ENCODE measurements at places on chromosomes 7 and 10.

DNA sequence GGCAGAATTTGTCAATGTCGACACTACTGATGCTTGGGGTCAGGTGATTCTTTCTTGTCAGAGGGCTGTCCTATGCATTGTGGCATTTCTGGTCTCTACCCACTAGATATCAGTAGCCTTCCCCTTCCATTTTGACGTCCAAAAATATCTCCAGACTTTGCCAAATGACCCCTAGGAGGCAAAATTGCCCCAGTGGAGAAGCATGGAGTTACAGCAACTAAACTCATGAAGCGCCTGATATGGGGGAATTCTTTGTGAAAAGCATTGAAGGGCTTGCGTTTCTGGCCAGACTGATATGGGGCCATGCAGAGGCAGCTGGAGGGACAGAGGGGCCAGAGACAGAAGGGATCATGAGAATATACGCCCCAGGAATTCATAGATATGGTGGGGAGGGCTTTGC, 43.6 kb downstream of the ADRB1 start:
- no peak for DNase-seq

DNA sequence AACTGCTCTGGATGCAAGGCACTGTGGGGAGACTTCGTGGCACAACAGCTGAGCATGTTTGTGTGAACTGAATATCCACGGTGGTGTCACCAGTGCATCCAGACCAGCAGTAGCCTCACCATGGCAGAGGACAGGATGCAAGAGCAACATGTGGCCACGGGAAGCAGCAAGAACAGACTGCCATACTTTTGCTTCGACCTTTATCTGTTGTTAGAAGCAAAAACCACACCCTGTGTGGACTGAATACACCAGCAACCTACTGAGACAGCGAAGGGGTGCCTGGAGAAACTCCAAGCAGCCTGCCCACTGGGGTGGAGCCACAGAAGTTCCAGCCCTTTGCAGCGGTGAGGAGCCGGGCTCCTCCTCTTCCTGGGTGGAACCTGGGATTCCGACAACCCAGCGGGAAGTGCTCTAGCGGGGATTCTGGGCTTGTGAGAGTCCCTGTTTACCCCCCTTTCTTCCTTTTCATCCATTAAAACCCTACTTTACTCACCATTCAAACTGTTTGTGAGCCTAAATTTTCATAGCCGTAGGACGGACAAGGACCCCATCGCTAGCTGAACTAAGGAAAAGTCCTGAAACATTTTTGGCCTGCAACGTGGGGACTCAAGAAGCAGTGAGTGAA, 584.9 kb downstream of the GRM8 start:
- DNase-seq, result no peak

- DNase-seq, result no peak
Measured at GRCh38 chr7:128000854-128001265, 30.4 kb downstream of the LRRC4 start.

GRCh38 chr10:126561921-126562680, 108.4 kb downstream of the C10orf90 start:
- no peak for DNase-seq

DNA sequence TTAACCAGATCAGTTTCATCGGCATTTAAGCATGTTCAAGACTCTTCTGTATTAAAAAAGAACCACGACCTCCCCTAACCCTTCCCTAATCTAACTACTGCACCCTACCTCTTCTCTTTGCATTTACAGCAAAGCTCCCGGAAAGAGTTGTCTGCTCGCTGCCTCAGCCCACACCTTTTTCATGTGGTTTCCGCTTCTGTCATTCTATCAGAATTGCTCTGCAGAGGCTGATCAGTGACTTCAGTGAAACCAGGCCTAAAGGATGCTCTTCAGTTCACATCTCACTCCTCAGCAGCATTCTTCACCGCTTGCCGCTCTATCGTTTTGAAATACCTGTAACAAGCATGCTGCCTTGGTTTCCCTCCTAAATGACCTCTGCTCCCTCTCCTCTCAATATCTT, 160.9 kb downstream of the SDK1 start:
- peak; percentile 71 for DNase-seq

- DNase-seq, result no peak
Measured at GRCh38 chr7:24932389-24932788, 47.6 kb downstream of the OSBPL3 start.

GRCh38 chr7:99308461-99309074, 17.1 kb upstream of the ARPC1A start:
- DNase-seq, result no peak

- no peak for DNase-seq
Measured at GRCh38 chr10:30045961-30046360, 13.4 kb downstream of the JCAD start.

GRCh38 chr7:143987513-143987912, 12.6 kb upstream of the OR6B1 start:
- no peak for DNase-seq

GRCh38 chr10:11993834-11994468, 48.7 kb downstream of the UPF2 start:
- DNase-seq, result no peak

DNA sequence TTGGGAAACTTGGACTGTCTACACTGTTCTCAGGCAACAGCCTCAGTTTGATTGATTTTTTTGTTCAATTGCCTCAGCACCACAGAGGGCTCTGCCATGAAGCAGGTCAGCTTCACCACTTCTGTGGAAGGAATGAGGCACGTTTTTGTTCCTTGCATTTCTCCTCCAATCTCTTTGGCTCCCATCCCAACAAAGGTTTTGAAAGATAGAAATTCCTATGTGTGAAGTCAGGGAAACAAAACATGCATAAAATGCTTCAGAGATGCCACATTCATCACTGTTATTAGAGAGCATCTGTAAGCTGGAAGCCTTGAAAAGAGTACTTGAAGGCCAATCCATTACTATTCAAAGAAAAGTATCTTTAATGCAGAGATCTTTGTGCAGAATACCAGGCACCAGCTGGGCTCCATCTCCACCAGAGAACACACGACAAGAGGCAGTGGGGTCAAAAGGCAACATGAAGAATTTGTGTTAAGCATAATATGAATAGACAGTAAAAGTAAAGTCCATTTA, 249.1 kb upstream of the LYZL1 start:
- DNase-seq, result no peak

DNA sequence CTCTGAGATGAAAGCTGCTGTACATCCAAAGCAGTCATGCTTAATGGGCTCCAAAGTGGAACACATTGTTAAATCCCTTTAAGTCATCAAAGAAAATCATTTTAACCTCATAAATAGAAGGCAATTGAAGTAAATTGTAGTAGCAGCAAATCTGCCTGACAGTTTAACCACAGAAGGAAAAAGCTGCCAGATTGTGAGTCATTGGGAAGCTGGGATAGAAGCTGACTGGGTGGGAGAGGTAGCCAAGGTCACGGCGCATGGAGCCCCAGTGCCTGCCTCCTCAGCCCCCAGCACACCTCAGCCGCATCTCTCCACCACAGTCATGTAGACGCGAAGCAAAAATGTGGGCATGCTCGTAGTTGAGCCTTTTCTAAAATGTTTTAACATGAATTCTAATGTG, 44.0 kb downstream of the TARP start:
- no peak for DNase-seq

DNA sequence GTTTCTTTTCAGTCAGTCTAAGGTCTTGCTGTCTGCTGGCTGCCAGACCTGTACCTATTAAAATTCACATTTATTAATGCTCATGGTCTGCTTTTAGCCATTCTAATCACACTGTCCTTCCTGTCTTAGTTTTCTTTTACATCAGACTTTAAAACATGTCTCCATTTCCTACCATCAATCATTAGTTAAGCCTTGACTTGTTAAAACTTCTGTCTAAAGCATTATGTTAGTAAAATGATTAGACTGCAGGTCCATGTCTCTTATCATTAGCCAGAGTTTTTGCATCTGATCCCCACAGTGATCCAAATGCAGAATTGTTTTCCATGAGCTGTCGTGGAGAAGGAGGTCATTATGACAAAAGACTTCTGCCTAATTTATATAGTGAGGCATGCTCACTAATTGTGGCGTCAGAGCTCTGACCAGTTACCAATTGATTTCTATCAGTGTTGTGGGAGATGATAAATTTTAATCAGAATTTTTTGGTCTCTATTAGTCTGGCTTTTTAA, 226.5 kb downstream of the DKK1 start:
- no peak for DNase-seq

DNA sequence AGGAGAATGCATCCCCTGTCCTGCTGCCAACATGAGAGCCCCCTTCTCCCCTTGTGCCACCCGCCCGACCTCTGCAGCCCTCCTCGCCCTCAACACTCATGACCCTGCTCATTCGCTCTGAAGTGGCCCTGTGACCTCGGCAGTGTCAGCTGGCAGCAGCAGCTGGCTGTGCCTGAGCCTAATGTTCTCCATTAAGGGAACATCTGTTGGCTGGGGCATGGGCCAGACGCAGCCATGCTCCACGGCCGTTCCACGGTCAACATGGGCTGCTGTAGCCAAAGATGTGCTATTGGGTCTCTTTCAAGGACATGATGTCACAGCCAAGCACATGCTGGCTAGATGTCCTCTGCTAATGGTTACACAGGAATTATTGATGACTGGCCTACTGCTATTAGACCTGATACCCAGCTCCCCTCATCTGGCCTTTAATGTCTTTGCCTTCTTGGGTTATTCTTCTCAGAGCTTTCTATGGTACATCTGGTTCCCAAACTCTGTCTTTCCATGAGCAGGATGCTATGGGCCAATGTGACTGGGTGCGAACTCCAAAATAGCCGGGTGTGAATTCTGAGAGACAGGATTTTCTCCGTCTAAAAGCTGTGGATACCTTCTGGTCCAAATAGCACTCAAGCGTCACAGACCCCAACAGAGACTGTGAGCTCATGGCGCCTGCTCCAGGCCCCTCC, 22.4 kb downstream of the ADCYAP1R1 start:
- DNase-seq, result no peak

- DNase-seq, result no peak
Measured at GRCh38 chr7:139972029-139972428, 90.7 kb downstream of the PARP12 start.

DNA sequence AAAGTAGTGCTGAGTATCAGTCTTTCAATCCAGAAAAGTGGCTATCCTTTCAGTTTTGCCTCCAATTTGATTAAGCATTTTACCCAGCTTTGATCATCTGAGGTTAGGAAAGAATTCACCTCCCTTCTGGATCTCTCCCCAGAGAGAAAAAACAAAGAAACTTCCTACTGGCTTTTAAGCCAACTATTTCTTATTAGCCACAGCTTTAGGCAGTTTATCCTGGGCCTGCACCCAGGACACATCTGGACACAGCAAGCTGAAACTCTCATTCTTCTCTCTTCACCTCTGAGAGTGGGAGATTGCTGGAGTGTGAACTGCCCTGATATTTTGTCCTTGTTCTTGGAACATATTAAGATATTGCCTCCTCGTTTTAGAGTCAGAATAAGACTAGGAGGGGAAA, 43.5 kb upstream of the LSM8 start:
- no peak for DNase-seq

- no peak for DNase-seq
Measured at GRCh38 chr10:28801869-28802268, 124.5 kb downstream of the BAMBI start.

DNA sequence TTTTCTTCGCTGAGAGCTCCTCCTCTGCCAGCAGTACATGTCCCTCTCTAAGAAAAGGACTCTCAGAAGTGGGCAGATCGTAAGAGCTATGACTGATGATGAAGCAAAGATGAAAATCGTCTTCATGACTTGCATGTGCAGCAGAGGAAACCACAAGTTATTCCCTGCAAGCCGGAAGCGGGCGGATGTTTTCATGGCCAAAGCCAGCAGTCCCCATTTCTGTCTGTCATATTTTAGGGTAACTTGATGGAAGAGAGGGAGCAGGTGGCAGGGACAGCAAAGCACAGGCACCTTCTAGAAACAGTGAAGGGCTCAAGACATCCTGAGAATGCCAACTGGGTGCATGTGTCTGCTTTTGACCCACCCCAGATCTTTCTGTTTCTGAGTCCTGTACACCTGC, 19.9 kb downstream of the KLF6 start:
- DNase-seq, result peak; percentile 73

- DNase-seq, result no peak
Measured at GRCh38 chr10:71029907-71030306, 141.5 kb upstream of the PCBD1 start.

DNA sequence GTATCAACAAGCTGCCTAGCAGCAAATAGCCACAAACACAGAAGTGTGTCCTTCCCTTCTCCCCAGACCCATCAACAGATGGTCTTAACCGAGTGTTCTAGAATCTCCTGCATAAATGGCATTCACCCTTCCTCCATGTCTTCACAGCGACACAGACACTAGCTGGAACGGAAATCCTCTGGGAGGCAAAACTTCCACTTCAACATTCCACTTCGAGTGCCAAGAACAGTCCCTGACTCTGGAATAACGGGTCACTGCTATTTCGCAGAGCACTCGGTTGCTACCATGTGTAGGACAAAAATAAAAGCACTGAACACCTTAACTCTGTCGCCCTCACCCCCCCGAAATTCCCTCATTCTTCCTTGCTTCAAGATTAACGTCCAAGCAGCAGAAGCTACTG, 65.1 kb downstream of the SFMBT2 start:
- no peak for DNase-seq

- DNase-seq, result no peak
Measured at GRCh38 chr10:127293640-127294039, 97.2 kb upstream of the INSYN2A start.

DNA sequence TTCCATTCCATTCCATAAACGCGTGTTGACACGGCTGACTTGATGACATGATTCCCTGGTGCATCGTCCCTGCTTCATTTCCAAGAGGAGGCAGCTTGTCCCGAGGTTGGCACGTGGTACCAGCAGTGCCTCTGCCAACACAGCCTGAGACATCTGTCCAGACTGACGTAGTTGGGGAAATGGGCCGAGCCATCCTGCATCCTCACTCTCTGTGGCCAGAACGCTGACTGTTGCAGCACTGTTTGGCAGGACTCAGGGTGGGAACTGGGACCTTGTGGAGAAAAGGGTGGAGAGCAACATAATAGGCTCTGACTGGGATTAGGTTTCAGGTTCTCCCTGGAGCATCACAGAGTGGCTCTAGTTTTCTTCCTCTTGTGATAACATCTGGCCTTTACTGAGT, 118.6 kb upstream of the BTBD16 start:
- DNase-seq, result no peak

DNA sequence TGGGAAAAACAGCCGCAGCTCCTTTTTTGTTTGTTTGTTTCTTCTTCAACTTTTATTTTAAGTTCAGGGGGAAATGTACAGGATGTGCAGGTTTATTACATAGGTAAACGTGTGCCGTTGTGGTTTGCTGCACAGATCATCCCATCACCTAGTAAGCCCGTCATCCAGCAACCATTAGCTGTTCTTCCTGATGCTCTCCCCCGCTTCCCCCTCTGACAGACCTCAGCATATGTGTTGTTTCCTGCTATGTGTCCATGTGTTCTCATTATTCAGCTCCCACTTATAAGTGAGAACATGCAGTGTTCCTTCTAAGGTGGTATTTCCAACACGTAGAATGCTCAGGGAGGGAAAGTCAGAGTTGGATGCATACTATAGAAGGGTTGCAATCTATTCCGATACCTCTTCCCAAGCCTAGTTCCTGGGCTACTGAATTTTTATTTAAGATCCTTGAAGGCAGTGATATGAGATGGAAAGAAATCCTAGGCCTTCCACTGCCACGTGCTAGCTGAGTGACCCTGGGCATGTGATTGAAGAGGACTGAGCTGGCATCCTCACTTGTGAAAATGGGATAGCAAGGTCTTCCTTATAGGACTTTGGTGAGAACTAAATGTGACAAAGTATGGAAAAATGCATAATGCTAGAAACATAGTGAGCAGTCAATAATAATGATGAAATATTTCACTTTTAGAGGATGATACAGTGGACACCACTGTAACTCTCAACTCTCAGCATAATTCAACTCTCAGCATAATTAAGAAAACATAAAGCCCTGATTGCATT, 278.5 kb downstream of the REEP3 start:
- no peak for DNase-seq

GRCh38 chr7:121244120-121244870, 84.5 kb upstream of the WNT16 start:
- DNase-seq, result no peak
